ENCODE measurements at places on chromosomes 16 and 17.

DNA sequence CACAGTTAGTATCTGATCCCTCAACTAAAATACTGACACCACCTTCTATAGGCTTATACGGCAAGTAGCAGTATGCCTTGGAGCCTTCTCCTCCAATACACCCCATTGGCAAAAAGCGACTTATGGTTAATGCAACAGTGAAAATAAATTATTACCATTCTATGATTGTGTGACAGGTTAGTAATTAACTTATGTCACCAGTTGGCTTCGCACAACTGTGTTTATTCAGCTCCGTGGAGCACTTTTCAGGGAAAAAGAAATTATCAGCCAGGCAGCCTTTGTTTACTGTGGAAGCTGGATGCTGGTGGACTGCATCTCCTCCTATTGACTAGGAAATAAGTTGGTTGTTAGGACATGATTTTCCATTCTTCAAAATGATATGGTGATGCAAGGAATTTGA is 833.8 kb upstream of the RBFOX1 start:
- DNase-seq: no peak

DNA sequence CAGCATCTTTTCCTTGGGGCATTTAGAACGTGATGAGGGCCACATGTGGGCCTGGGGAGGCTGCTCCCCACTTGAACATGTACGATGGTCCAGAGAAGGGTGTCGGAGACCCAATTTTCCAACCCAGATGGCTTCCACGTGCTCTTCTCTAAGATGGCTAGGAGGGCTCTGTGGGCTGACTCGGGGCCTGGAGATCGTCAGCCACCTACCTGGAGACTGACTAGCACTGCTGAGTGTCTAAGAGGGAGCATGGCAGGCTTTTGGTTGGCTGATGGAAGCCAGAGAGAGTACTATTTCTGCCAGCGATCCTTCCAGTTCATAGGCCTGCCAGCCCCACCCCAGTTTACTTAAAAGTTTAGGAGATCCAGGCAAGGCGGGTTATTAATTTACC is 60.2 kb upstream of the CLEC18A start:
- DNase-seq: no peak

DNA sequence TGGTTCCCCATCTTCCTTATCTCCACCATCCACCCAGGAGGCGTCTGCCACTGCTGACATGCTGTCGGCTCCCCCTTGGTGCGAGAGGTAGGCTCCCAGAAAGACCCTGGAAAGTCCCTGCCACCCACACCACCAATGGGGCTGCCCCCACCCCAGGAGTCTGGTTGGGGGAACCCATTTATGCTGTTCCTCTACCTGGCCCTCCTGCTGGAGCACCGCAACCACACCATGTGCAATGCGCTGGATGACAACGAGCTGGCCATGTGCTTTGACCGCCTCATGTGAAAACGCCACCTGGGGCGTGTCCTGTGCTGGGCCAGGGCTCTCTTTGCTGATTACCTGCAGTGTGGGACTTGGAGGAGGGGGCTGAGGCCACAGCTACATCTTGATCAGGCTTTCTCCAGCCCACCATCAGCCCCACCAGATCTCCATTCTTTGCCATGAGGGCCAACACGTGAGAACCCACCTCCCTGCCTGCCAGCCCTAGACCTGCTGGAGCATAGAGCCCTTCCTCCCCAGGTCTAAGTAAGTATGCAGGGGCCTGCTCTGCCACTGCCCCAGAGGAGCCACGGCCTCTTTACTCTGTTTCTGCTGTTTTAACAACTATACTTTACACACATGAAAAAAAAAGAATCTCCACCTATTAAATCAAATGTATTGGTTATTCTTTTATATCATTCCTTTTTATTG is 7.9 kb upstream of the ALDH3A1 start:
- no peak for DNase-seq

- no peak for DNase-seq
Measured at GRCh38 chr17:65811043-65811442, 249.6 kb upstream of the AXIN2 start.

DNA sequence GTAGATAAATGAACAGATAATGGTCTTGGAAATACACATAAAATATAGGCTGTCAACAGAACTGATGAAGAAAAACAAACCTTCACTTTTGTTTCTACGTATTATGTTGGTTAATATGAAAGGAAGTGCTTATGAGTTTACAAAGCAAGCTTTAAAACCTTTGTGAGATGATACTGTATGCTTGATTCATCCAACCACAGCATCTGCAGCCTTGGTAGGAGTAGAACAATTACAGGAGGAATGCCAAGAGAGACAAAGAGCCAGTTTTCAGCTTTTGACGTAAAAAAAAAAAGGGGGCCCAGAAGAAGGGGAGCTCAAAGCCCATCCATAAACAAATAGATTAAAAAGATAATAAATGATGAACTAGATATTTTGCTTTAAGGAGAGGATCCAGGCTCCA is 13.3 kb downstream of the FAM20A start:
- no peak for DNase-seq

DNA sequence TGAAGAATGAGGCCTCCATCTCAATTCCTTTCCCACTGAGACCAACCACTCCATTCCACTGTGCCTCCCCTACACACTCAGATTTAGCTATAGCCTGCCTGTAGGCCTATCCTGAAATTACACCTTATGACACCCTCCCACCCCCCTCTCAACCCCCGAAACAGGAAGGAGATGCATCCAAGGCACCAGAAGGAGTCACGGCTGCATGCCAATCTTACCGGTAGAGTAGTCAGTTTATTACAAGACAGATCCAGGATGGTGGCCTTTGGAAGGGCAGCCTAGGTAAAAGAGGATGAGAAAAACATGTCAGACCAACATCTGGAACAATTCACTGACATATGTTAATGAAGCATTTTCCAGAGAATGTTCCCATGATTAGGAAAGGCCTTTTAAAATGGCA is 2.6 kb downstream of the LRRC59 start:
- DNase-seq: no peak

- no peak for DNase-seq
Measured at GRCh38 chr17:16940116-16940881, 31.6 kb downstream of the TNFRSF13B start.

GRCh38 chr17:50470426-50470825 is 1.7 kb upstream of the CHAD start:
- no peak for DNase-seq

- no peak for DNase-seq
Measured at GRCh38 chr16:79257953-79258490, 342.5 kb downstream of the MAF start.

- DNase-seq: no peak
Measured at GRCh38 chr17:3924512-3925350, 8.5 kb upstream of the P2RX1 start.

- no peak for DNase-seq
Measured at GRCh38 chr16:12207939-12208338, 231.4 kb downstream of the SNX29 start.

DNA sequence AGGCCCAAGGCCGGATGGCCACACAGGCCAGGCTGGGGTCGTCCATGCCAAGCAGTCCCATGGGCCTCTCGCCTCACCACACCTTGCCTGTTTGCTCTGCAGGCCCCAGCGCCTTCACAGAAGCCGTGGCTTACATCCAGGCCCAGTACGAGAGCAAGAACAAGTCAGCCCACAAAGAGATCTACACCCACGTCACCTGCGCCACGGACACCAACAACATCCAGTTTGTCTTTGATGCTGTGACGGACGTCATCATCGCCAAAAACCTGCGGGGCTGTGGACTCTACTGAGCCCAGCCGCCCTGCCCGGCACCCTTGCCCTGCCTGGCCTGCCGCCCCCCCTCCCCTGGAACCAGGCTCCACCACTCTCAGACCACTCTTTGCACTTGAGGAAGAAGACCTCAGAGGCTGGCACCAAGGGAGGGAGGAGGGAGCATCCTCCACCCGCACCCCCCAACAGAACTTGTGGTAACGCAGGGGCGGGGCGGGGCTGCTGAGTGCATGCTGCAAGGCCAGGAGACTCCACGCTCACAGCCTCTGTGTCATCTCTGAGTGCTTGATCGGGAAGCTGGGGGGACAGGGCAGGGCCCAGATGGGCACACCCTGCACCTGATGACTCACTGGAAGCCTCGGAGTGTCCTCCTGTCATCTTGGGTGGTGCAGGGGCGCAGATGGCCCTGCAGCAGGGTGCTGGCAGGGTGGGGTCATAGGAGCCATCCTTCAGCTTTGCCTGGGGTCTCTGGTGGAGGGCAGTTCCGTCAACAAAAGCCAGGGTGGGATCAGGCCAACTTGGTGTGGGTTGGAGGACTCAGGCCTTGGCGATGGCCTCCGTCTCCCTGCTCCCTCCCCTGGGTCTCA is 81.5 kb downstream of the AMFR start:
- no peak for DNase-seq

DNA sequence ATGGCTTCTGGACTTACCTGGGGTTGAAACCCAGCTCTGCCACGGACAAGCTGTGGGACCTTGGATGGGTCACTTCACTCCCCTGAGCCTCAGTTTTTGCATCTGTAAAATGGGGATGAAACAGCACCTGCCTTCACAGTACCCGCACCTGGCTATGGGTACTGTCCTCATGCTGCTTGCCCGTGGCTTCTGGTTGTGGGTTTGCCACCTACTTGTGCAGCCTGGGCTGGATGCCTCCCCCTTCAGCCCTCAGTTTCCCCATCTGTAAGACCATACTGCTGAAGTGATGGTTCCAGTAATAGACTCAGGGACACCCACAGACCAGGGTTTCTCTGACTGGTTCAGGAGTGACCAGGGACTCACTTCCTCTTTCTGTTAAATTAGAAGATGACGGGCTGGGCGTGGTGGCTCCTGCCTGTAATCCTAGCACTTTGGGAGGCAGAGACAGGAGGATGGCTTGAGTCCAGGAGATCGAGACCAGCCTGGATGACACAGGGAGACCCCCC is 9.4 kb downstream of the GLIS2 start:
- DNase-seq: no peak

GRCh38 chr17:33071656-33072055 is 80.0 kb downstream of the SPACA3 start:
- no peak for DNase-seq

DNA sequence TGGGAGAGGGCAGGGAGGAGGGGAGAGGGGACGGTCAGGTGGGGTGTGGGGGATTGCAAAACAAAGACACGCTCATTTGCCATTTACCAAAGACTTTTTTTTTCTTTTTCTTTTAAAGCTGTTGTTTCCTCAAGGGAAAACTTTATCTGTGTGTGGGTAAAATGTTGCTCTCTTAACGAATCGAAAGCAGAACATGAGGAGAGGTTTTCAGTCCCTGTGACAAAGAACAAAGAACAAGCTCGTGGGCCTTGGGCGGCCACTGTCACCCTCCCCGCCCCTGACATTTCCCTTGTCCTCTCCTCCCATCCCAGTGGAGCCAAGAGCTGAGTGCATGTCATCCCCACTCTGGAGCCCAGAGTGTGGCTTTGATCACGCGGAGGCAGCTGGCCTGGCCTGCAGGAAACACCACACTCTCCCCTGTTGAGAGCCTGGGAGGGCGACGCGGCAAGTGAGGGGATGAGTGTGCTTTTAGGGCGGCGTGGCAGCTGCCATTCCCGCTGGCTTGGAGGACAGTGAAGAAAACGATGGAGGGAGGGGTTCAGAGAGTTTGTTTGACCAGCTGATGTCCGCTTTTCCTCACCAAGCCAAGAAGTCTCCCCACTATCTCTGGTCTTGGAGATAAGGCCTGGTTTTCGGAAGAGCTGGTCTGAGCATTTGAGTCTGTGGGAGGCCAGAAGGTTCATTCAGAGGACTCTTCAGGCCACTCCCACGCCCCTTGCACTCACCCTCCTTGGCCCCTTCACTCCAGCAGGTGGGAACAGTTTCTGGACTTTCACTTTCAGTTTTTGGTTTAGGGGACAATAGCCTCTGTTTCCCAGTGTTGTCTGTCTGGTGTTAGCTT is 11.4 kb downstream of the CCR7 start:
- no peak for DNase-seq

- no peak for DNase-seq
Measured at GRCh38 chr17:71634376-71634775, 486.4 kb upstream of the SOX9 start.

DNA sequence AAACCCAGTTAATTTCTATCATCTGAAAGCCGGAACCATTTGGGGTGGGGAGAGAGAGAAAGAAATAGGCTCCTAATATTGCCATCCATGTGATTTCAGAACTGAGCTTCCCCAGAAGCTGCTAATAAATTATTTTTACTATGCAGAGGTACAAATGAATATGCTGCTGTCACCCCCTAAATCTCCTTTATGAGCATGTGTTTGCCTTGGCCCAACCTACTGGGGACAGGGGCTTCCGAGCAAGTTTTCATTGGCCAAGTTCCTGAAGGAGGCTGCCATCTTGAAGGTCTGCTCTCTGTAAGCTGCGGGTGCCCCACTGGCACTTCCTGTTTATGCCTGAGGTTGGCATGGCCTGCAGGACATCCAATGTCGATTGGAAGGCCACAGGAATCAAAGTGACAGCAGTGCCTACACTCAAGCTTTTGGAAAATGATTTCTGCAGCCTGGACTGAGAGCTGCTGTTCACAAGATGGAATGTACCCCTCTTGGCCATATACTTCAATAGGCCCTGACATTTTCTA is 194.7 kb downstream of the XYLT1 start:
- DNase-seq: no peak

DNA sequence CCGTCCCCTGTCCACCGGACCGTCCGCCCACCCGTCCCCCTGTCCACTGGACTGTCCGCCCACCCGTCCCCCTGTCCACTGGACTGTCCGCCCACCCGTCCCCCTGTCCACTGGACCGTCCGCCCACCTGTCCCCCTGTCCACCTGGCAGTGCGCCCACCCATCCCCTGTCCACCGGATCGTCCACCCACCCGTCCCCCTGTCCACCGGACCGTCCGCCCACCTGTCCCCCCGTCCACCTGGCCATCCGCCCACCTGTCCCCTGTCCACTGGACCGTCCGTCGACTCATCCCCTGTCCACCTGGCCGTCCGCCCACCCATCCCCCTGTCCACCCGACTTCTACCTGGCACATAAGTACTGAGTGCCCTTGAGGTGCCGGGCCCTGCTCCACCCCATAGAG is 76.6 kb downstream of the LMF1 start:
- DNase-seq: no peak

DNA sequence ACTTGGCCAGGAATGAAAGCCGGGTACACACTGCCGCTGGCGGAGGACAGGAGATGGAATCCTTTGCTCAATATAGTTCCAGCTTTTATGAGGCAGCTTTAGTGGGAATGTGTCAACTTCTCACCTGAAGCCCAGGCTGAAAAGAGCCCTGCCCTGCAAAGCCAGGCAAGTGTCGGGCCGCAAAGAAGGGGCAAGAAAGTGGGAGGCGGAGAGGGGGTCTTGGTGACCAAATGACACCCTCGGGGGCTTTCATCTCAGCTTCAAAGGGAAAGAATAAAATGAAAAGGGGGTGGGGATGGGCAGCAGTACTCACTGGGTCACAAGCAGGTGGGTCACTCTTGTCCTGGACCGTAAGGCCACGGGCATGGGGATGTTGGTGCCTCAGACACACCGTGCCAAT is 62.9 kb downstream of the C16orf95 start:
- no peak for DNase-seq

- DNase-seq: no peak
Measured at GRCh38 chr17:46167267-46167666, 26.0 kb downstream of the KANSL1 start.

- no peak for DNase-seq
Measured at GRCh38 chr17:70896843-70897242, 727.5 kb downstream of the KCNJ2 start.

- DNase-seq: no peak
Measured at GRCh38 chr17:1559047-1560043, 3.2 kb downstream of the PITPNA start.

- DNase-seq: no peak
Measured at GRCh38 chr17:75684249-75684648, 17.1 kb downstream of the SAP30BP start.

Data from ACHN (cell line).